ENCODE measurements at places on chromosomes 2 and 18.

DNA sequence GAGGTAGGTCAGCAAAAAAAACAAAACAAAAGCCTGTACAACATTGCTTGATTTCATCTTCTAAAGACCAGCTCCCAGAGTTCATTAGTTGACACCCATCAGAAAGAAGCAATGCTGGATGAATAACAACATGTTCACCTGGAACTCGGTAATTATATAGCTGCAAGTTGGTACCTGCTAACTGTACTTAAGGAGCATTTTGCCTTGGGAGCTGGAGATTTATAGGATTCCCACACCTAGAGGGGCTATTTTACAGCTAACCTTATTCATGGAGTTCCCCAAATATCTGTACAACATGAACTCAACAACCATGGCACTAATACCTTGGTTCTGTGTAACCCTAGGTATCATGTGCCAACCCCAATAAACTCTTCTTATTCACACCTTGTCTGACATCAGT is 281.1 kb upstream of the NCKAP5 start:
- DNase-seq = no peak

- DNase-seq = no peak
Observed at GRCh38 chr2:41912776-41913175, 135.0 kb upstream of the PKDCC start.

- DNase-seq = peak; percentile 11
Observed at GRCh38 chr2:40554665-40555294, 102.9 kb upstream of the SLC8A1 start.

DNA sequence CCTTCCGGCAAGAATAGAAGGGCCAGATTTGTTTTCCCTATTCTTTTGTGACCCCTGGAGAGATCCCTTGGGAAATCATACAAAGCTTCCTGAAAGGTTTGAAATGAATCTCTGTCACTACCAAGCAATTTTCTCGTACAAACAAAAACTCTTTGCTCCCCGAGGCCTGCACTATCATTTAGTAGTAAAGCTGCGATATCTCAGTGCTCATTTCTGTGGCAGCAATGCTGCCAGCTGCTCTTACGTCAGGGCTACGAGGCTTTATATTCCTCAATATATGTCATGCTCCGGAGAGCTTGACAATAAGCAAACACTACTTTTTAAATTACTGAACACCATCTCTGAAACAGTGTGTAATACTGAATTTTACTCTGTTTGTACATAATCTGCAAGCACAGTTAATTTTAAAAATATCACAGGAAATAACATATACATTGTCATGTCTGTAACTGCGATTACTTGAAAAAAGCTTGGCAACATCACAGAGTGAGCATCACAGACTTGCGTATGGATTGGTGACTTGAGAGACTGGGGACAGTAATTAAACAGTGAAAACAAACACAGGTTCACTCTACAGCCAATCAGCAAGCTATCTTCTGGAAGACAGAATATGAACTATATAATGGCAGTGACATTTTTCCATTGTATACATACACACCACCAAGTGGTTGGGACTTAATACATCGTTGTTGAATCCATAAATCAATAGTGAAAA is 403.3 kb upstream of the NETO1 start:
- no peak for DNase-seq

- no peak for DNase-seq
Observed at GRCh38 chr2:152488075-152488474, 153.1 kb downstream of the FMNL2 start.

- no peak for DNase-seq
Observed at GRCh38 chr2:119247844-119248271, 24.2 kb downstream of the STEAP3 start.

DNA sequence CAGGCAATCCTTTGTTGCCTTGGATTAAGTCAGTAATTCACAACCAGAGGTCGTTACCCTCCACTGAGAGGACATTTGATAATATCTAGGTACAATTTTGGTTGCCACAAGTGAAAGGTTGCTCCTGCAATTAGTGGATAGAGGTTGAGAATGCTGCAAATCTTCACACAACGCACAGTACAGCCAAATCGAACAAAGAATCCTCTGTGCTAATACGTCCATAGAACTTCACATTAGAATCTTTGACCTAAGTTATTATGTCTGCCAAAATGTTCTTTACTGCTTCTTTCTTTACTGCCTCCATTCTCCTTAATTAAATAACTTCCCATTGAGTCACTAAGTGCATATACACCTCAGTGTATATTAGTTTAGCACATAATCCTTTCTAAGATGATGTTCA is 879.5 kb downstream of the TRIB2 start:
- DNase-seq = no peak

DNA sequence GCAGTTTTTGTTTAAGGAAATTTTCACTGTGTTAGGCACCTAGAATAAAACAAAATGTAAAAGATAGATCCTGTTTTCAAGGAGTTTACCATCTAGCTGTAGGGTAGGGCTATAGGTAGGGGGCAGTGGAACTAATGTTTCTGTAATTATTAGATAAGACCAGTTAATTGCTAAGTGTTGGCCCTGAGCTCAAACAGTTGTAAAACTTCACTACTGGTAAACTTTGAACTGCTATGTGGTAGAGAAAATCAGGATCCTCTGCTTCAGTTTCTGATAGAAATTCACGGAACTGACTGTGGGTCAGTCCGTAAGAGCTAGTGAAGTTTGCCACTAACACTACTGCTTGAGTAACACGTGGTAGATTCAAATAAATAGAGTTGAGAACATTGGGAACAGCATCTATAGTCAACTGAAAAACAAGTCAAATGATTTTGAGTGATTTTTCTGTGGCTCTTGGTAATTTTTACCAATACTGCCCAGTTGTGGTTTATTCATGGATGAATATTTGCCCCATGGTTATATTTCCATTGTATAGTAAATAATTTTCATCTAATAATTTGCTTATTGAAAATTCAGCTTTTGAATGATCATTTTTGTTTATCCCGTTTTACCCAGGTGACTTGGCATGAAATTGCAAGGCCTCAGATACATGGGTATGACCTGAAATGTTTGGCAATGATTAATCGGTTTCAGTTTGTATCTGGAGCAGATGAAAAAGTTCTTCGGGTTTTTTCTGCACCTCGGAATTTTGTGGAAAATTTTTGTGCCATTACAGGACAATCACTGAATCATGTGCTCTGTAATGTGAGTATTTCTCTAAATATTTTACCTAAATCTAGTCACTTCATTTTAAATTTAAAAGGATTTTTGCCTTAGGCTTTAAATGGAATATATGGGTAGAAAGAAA is 26.4 kb downstream of the ELP2 start:
- no peak for DNase-seq

DNA sequence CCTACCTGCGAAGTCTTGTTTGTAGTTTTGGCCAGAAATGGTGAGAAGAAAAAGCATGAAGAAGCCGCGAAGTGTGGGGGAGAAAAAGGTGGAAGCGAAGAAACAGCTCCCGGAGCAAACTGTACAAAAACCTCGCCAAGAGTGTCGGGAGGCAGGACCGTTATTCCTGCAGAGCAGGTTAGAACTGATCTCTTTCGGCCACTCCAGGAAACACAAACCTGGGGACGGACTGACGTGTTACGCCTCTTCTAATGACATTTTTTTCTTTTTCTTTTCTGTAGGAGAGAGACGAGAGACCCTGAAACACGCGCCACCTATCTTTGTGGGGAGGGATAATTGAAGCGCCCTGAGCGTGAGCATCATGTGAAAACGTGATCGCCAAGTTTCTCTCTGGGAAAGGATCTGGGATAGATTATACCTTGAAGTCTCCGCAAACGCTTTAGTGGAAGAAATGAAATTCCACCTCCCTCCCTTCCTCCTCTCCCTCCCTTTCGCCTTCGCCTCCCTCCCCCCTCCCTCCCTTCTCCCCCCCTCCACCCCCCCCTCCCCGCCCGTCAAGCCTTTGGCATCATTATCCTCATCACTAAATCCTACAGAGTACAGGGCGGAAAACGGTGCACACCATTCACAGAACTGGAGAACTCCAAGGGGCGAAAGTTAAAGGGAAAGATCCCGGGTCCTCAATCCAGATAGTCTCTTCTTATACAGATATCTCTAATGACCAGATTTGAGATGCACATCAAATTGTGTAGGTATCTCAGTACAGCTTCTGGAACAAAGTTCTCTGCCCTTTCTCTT is at the start of gene ZEB2:
TSS of gene ZEB2 (minus strand) at position 186 of the 798 bp plus-strand sequence. CDS start 2,769 bp downstream, outside the sequence.
- DNase-seq = peak; percentile 28

DNA sequence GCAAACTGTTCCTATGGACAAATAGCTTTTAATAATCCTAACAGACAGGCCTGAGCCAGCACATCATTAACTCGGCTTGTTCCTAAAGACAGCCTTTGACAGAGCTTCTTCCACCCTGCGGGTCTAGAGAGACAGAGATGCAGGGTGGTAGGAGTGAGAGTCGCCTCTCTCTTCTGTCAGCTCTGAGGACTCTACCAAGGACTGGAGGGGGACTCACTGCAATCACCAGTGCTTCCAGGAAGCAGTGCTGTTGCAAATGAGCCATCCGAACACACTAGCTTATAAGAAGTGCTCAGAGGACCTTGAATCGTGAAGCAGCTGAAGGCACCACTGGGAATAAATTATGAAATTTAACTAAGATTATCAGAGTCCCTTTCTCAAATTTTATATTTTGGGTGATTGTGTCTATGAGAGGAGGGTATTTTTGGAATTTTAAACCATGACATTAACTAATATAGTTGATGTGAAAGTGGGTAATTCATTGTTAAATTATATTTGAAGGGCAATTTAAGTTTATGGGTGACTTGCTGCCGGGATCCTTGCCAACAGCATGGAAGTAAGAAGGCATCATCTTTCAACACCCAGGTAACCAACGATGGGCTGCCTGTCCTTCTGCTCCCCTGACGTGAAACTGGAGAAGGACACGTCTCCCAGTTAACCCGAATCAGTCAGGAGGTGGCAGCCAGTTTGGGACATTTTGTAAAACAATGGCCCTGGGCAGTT is 43.6 kb upstream of the PXDN start:
- no peak for DNase-seq

DNA sequence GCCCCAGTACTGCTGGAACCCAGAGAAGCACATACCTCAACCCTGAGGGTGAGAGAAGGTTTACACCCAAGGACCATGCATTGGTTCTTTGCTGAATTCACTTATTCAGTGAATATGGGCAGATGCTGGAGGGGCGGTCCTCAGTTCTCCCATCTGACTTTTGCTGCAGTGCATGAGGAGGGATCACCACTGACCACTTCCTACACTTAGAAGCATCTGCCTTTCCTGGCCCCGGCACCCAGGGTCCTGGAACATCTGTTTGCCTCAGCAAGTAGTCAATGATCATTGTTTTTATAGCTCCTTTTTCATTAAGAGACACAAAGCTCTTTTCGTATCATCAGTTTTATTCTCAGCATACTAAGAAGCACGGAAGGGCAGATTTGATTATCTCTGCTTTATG is 211.4 kb downstream of the SH3RF3 start:
- DNase-seq = no peak

GRCh38 chr2:199064201-199064600 is 393.5 kb downstream of the SATB2 start:
- DNase-seq = no peak

DNA sequence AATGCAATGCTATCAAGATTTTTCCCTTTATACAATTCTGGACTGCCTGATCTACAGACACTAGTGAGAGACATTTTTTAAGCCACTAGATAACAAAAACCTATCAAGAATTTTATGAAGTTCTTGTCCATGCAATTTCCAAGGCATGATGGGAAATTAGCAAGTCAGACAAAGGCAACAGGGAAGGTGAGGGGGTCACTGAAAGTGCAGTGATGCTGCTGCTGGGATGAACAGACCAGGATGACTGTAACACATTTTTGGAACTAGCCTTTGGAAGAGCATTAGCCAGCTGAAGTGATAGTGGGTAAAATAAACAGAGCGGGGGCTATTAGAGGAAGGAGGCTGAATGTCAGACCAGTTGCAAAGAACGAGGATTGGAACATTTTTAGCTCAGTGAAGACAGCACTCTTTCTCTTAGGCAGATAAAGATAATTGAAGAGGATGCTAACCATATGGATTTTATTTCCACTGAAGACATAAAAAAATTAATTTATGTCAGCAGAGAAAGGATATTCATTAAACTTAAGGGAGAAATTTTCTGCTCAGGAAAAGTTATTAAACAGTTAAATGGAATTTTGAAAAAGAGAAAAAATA is 17.9 kb downstream of the NRXN1 start:
- no peak for DNase-seq

- DNase-seq = no peak
Observed at GRCh38 chr18:63879709-63880108, 7.8 kb upstream of the SERPINB2 start.

DNA sequence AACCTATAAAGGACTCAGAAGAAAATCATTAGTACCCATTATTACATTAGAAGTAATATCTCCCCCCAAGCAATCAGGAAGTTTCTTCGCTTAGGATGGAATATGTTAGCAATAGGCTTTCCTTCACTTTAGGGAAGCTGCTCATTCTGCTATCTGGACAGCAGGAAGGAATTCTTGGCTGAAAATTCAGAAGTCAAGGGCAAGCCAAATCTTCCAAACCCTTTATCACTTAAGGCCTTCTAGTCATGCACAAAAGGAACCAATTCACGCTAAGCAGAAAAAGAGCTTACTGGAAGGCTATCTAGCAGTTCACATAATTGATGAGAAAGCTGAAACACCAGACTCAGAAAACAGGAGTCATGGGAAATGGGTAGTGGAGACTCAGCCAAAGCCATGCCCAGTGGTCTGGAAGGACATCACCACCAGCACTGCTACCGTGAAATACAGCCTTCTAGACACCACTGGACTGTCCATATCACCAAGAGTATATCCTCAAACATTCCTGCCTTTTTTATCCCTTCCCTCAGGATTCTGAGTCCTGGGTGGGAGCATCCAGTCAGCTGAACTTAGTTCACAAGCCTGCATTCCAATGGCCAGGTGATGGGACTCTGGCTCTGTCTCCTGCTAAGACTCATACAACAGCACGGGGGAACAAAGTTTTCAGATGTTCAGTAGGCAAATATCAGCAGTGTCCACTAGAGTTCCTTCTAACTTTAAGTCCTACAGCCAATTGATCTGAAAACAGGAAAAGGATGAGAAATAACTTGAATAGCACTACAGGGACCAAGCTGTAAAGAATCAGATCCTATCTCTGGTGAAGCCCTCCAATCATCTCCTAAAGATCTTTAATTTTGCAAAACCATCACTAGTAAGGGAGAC is 14.8 kb upstream of the ADAM17 start:
- no peak for DNase-seq

DNA sequence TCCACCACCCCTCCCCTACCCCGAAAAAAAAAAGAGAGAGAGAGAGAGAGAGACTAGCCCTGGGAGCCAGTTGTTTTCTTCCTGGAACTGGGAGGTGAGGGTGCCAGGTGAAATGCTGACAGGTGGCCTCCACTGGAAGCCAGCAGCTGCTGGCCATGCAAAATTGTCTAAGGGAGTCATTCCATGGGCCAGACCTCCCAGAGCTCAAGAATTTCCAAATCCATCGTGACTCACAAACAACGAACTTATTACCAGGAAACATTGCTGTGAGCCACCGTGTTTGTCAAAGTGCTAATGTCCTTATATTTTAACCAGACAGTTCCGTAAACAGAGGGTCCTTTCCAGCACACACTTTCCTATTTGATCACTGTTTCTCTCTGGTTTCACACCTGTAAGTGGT is 68.5 kb upstream of the PID1 start:
- DNase-seq = no peak

GRCh38 chr2:158926478-158926948 is 41.9 kb upstream of the TANC1 start:
- DNase-seq = no peak
